NT2/D1 (cell line): ENCODE measurements at places on chromosomes 6 and 20.

GRCh38 chr6:11679099-11679498, 99.5 kb downstream of the ADTRP start:
- no peak for DNase-seq

- DNase-seq, result no peak
These were observed 3.6 kb upstream of the ADGRG6 start for GRCh38 chr6:142297996-142298753.

- peak; percentile 70 for DNase-seq
These were observed at the start of gene EHMT2 for GRCh38 chr6:31897612-31898382. Gene EHMT2 (minus strand): TSS chr6:31897698. CDS start chr6:31897677, 21 bp downstream.

DNA sequence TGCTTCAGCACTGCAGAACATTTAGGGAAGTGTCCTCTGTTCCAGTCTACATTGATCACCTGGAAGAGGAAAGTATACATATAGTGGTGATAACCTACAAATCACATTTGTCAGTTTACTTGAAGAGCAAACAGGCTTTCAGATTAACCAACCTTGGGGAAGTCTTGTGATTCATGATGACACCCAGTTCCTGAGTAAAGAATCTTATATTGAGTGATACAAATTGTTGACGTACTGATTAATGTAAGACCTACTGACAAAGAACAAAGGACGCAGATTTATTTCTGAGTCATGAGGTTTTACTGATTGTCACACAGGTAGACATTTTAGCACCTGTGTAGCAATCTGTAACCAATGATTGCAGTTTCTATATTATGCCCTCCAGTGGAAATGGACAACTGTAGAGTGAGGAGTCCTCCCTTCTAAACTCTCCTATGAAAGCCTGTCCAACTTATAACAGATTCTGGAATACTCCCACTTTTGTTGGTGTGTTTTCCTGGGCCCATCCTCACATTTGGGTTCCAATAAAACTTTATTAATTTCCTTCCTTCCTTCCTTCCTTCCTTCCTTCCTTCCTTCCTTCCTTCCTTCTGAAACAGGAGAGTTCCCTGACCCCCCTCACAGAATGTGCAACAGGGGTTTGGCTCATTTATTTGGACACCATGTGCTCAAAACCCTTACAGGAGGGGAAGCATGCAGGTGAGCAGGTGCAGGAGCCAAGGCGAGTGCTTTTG, 113.5 kb downstream of the SLC35B3 start:
- DNase-seq, result no peak

DNA sequence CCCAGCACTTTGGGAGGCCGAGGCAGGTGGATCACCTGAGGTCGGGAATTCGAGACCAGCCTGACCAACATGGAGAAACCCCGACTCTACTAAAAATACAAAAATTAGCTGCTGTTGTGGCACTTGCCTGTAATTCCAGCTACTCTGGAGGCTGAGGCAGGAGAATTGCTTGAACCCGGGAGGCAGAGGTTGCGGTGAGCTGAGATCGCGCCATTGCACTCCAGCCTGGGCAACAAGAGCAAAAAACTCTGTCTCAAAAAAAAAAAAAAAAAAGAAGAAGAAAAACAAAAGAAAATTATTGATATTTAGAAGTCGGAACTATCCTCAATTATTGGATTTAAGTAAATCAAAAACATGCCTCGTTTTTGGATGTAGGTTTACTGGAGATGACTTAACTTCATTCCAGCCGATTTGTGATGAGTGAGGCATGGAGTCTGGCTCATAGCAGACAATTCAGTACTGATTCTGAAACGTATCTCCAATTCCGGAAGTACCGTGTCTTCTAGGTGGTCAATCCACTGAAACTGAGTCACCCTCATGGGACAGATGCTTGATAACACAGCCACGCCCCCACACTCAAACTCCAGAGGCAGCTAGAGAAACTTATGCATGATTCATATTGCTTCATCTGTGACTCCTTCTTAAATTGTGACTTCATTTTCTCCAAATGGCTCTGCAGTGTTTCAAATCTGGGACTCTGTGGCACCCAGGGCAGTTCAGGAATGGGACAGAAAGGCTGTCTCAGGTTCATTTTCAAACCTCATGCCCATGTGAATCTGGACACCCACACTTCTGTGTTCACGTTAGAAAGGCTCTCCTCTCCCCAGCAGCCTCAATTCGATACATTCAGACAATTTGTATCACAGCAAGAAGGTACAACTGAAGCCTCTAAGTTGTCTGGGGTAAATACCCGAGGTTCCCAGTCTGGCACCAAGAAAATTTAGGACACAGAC, 110.4 kb upstream of the ARMC2 start:
- no peak for DNase-seq

- DNase-seq, result no peak
These were observed 177.5 kb downstream of the TMEM242 start for GRCh38 chr6:157145656-157146285.

- DNase-seq, result no peak
These were observed 11.8 kb upstream of the SNPH start for GRCh38 chr20:1254254-1254653.

DNA sequence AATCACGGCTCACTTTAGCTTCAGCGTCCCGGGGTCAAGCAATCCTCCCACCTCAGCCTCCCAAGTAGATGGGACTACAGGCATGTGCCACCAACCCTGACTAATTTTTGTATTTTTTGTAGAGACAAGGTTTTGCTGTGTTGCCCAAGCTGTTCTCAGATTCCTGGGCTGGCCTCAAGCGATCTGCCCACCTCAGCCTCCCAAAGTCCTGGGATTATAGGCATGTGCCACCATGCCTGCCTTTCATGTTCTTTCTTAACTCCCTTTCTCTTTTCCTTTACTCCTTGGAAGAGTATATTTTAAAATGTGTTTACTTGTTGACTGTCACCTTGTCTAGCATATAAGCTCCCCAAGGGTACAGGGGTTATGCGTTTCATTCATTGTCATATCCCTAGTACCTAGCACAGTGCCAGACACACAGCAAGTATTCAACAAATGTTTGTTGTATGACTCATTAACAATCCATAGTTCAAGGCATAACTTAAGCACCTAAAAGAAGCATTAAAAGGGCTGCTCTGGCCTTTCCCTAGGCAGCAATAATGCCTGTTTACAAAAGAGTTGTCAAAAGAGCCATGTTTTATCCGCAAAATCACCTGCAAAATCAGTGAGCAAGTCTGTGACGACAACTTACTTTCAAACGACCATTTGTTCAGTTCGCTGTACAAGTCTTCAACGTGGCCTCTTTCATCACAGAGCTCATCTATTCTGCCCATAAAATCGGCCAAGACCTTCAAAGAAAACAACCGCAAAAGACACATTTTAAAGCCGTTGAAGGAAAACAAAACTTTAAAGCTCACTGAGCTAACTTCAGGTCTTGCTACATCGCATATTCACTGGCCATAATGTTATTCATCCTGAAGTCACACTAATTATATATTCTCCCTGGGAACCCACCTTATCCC, 4.6 kb downstream of the CYP24A1 start:
- DNase-seq, result no peak

DNA sequence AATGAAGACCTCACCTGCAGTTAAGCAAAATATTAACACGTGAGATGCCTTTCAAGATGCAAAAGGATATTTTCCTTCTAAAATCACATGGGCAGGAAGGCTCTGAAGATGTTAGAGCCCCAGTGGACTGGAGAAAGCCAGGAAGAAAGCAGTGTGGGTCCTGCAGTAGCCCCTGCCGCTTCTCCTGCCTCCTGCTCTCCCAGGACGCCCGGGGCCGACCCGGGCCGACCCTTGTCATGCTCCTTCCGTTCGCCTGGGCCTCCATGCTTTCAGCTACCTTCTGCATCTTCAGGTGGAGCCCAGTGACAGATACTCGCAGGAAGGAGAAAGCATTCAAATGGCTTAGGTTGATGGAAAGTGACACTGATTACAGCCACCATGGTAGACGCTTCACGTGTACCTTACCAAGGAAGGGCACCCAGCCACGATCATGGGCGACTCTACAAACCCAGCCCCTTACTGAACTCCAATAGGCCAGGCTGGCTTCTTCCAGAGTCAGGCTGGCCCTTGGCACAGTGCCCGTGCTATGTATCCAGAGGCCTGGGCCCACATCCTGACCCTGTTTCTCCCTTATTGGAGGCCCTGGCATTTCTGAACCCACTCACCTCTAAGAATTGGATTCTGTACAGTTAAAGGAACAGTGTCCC, 69.0 kb downstream of the TCP11 start:
- DNase-seq, result no peak

- no peak for DNase-seq
These were observed 50.6 kb downstream of the SLC22A3 start for GRCh38 chr6:160398674-160399271.

DNA sequence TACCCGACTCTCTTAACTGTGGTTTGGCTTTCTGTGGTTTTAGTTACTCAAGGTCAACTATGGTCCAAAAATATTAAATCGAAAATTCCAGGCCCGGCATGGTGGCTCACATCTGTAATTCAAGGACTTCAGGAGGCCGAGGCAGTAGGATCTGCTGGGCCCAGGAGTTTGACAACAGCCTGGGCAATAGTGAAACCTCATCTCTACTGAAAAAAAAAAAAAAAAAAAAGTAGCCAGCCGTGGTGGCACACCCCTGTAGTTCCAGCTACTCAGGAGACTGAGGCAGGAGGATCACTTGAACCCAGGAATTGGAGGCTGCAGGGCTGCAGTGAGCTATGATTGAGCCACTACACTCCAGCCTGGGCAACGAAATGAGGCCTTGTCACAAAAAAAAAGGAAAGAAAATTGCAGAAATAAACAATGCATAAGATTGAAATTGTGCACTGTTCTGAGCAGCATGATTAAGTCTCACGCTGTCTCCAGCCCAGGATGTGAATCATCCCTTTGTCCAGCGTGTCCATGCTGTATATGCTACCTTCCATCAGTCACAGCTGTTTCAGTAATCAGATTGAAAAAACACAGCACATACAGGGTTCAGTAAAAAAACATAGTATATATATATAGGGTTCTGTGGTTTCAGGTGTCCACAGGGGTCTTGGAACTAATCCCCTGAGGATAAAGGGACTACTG, 40.7 kb downstream of the RGS17 start:
- no peak for DNase-seq

DNA sequence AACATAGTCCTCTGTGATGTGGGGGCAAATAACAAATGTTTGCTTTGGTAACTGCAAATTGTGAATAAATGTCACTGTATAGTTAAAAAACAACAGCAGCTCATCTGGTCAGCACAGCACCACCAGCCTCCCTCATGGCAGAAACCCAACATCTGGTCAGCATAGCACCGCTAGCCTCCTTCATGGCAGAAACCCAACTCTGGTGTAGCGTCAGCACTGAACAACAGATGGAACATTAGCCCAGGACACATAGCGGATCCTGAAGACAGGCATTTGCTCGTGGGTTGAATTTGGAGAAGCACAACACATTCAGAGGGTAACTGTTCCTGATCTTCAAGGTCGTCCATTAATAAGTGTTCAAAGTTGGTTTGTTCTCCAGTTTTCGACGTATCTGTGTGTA, 265.9 kb downstream of the DLL1 start:
- no peak for DNase-seq

DNA sequence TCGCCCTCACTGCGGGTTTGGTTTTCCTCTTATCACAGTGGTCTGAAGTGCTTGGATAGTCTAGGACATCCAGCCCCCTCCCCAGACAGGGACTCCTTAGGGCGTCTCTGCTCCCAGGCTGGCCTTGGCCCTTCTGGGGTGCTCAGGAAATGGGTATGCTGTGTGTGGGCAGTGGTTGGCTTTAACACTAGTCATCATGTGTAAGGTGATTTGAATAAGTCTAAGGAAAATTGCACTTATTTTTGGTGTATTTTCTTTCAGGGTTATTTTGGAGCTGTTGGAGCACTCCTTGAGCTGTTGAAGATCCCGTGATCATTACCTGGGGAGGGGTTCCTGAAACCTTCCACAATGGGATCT, 33.8 kb downstream of the PANK2 start:
- DNase-seq, result no peak

GRCh38 chr6:150470960-150471665, 102.3 kb downstream of the IYD start:
- DNase-seq, result no peak

DNA sequence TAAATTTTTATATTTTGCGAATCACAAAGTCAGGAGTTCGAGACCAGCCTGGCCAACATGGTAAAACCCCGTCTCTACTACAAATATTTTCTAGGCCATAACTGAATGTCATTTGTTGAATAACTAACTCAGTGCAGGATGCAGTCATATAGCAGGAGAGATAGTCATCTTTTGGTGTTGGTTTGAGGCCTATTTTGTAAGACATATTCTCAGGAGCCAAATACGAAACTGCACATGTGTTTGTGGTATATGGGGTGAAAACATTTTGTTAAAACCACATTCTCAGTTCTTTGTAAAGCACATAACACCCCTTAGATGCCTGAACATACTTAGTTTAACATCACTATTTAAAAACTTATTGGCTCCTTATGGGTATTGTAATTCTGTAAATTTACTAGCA, 4.7 kb upstream of the ENPP5 start:
- no peak for DNase-seq

DNA sequence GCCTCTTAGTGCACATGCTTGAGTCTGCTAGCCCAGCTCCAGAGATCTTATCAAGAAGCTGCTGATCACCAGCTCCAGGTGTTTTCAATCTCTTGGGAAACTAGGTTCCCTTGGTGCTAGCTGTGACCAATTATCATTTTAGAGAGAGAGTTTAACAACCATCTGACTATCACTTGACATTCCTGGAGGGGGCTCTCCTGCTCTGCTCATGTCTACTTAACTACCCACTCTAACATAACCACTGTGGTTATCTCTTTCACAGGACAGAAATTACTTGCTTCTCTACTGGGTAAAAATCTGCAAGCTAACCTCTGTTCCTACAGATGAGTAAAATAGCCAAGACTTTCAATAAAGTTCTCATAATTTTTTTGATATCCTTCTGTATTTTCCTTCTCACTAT, 823.4 kb upstream of the GJE1 start:
- DNase-seq, result no peak
